Stimulated activated CD8-positive, alpha-beta memory T cell treated with anti-CD3 and anti-CD28 coated beads, Interleukin-4, amount 100 ng/mL, for 1 hour (primary cell): ENCODE measurements at places on chromosomes 3 and 15.

DNA sequence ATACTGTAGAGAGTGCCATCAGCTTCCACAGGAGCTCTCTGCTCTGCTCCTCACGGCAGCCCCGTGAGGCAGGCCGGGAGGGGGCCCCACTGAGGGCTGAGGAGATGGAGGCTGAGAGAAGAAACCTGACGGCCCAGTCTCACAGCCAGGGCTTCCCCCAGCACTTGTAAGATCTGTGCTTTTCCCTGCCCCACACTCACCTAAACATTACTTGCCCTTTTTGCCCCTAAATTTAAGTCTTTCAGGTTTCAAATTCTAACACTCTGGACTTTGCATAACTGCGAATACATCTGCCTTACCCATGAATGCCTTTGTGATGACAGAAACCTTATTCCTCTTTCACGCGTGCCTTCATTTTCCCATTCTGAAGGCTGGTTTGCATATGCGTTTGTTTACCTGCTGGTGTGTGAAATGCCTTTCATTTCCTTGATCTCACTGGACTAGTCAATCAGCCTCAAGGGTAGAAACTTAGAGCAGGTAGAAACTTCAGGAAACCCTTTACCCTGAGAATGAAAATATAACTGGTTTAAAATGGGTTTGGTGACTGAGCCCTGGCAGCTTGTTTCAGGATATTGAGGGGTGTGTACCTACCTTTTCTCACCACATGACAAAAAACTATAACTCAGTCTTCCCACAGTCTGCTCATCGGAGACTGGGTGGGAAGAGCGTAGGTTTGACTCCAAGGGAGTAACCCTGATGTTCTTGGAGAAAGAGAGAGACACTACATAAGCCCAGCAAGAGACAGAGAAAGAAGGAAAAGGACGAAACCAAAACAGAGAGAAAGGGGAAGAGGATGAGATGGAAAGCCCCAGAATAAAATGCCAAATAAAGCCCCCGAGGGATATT is 20.1 kb downstream of the SLC12A8 start:
- no peak for DNase-seq

DNA sequence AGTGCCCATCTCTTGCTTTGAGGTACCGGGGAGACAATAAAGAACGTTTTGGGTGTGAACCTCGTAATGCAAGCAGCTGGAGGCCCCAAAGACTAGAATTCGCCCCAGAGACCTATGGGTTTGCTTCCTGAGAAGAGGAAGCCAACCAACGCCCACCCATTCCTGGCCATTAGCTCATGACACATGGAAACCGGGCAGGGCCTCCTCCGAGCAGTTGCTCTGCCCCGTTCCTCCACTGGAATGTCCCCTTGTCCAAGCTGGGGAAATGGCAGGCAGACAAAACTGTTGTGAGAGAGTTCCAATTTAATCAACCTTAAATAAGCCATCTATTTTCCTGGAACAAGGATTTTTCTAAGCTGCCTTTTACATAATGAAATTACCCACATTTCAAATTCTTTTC is 250.9 kb upstream of the IGF1R start:
- DNase-seq, result no peak

- DNase-seq, result no peak
Observed at GRCh38 chr3:135922903-135923250, 42.7 kb upstream of the PPP2R3A start.

DNA sequence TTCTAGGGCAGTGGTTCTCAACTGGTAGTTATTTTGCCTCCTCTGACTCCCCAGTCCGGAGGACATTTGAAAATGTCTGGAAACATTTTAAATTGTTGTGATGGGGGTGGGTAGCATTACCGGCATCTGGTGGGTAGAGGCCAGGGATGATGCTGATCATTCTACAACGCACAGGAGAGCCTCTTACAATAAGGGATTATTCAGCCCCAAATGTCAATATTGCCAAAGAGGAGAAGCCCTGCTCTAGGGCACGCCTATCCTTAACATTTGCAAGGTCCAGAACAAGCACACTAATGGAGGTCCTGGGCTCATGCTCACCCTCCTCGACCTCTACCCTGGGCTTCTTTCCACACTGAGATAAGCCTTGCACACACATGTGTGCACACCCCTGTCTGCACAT is 106.4 kb downstream of the MINAR1 start:
- no peak for DNase-seq
